ENCODE measurements at places on chromosomes 4 and X.
A peak's percentile ranks its signal among the peaks of the same experiment; 100 is the strongest.

DNA sequence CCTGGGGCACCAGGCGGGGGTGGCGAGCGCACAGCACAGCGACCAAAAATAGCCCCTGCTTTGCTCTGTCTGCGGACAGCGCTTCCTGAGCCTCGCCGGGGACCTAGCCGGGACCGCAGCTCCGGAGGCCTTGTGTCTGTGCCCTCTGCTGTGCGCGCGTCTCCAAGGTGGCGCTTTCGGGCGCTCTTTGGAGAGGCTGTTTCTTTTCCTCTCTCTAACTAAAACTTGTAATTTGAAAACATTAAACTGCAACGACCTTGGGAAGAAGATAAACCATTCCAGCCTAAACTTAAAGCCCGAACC lies 3.4 kb downstream of the ARX start:
- no peaks in the 10 kb centered on the region for H3K36me3 ChIP-seq
- H3K27me3 ChIP-seq, result no peaks in the 10 kb centered on the region
- H3K27ac ChIP-seq, result peak overlapping the region; percentile 85
- H3K4me3 ChIP-seq, result peak overlapping the region; percentile 31
- no peak for DNase-seq
- H3K4me1 ChIP-seq, result no peaks in the 10 kb centered on the region

DNA sequence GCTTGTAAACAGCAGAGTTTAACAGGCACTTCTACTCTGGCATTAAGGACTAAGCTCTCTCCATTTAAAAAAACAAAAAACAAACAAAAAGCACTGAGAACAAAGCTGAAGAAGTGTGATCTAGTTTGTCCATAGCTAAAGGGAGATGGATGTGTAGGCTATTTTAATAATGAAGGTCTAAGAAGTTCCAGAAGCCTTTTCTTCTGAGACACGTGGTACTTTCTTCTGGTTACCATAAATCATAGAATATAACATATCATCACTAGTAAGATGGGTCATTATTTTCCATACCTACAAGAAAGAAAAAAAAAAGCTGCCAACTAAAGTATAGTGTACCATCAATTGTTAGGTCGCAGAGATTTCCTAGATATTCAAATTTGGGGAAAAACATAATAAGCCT lies 722 bp upstream of the NBDY start:
- no peak for DNase-seq
- no peaks in the 10 kb centered on the region for H3K4me1 ChIP-seq
- H3K27me3 ChIP-seq, result no peaks in the 10 kb centered on the region

DNA sequence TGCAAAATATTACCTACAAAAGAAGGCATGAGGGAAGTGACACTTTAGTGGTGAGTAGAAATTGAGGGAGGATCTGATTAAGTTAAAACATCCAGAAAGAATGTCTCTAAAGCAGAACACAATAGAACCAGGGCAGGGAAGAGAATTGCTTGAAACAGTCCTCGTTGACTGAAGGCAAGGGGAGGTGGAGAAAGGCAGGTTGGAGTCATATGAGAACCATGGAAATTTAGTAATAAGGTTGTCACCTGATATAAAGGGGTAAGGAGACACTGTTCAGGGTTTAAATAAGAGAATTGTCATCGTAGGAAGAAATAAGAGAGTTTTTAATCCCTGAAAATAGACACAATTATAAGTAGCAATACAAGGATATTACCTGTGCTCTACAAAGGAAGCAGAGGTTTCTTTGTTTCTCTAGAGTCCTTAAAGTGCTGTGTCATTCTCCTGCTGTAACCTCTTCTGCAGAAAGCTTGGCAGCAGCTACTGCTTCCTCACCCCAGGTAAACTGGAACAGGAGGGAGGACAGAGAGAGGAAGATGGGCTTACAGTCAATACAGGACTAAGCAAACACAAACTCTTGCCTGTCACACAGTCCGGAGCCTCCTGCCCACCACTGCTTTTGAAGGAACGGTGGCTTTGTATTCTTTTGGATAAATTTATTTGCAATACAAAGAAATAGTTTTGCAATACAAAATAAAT lies 258.4 kb downstream of the PPARGC1A start:
- H3K27ac ChIP-seq, result no peak overlapping the region
- no peak overlapping the region for H3K4me3 ChIP-seq
- no peaks in the 10 kb centered on the region for H3K36me3 ChIP-seq

GRCh38 chrX:149275836-149276235 lies 229.3 kb downstream of the IDS start:
- H3K4me1 ChIP-seq, result no peaks in the 10 kb centered on the region
- H3K27me3 ChIP-seq, result no peaks in the 10 kb centered on the region
- H3K4me3 ChIP-seq, result no peak overlapping the region
- no peak for DNase-seq

GRCh38 chr4:176207839-176208238 lies 12.5 kb upstream of the SPATA4 start:
- no peaks in the 10 kb centered on the region for H3K4me1 ChIP-seq
- H3K27me3 ChIP-seq, result no peaks in the 10 kb centered on the region
- no peaks in the 10 kb centered on the region for H3K36me3 ChIP-seq
- DNase-seq, result no peak

DNA sequence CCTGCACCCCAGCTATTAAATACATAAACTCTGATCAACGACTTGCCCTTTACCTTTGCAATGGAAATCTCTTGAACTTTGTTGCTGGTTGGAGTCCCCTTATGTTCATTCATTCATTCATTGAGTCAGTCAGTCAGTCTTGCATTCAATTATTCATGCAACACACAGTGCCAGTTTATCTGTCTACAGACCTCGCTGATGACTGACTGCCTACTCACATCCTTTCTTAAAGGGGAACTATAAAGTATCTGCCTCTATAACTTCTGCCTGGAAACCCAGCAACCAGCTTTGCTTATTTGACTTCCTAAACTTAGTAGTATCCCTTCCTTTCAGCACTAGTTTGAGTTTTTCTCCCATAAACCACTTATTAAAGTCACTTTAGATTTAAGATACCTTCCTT lies 620.8 kb upstream of the ADGRL3 start:
- no peak overlapping the region for H3K27ac ChIP-seq
- H3K4me1 ChIP-seq, result no peaks in the 10 kb centered on the region
- H3K27me3 ChIP-seq, result no peaks in the 10 kb centered on the region
- no peak for DNase-seq
- H3K4me3 ChIP-seq, result no peak overlapping the region
